Endothelial cell (in vitro differentiated cells): ENCODE measurements at places on chromosomes 4 and X. TPM values are rescaled to one million over a fixed set of nuclear protein-coding genes. Genes with fewer than 3 reads are reported as not detected.

The NAP1L3 gene
- 18.3 TPM for total RNA-seq

DNA sequence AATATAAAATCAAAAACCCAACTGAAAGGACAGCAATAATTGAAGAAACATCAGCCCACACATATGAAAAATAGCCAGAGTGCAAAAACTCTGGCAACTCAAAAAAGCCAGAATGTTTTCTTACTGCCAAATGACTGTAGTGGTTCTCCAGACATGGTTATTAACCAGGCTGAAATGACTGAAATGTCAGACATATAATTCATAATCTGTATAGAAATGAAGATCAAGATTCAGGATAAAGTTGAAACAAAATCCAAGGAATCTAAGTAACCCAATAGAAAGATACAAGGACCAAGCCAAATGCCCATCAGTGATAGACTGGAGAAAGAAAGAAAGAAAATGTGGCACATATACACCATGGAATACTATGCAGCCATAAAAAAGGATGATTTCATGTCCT is 553.3 kb upstream of the KLHL4 start:
- H3K4me1 ChIP-seq = no peaks in the 10 kb centered on the region
- H3K36me3 ChIP-seq = no peaks in the 10 kb centered on the region
- H3K4me3 ChIP-seq = no peak overlapping the region
- H3K27me3 ChIP-seq = no peaks in the 10 kb centered on the region
- H3K27ac ChIP-seq = no peak overlapping the region
- DNase-seq = no peak

DNA sequence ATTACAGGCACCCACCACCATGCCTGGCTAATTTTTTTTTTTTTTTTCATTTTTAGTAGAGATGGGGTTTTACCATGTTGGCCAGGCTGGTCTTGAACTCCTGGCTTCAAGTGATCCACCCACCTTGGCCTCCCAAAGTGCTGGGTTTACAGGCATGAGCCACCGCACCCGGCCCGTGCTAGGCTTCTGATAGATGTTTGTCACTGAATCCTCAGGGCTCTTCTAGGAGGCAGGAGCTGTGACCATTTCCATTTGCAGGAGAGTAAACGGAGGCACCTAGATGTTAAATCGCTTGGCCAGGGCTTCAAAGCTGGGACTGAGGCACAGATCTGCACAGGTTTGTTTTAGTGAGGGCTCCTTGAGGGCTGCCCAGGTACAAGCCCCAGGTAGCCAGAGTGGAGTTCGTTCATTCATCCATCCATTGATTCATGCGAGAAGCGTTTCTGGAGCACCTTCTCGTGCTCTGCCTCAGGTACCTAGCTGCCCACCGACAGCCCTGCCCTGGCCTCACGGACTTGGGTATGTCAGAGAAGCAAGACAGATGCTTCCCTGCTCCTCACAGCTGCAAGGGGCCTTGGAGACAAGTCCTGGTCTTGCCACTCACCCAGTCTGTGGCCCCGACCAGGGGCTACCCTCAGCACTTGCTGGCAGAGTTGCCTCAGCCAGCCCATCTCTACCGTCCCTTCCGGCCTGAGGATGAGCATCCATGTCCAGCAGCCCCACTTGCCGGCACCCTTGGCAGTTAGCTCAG is 106.4 kb downstream of the PSAPL1 start:
- no peaks in the 10 kb centered on the region for H3K4me1 ChIP-seq
- H3K36me3 ChIP-seq = no peaks in the 10 kb centered on the region
- H3K4me3 ChIP-seq = no peak overlapping the region

DNA sequence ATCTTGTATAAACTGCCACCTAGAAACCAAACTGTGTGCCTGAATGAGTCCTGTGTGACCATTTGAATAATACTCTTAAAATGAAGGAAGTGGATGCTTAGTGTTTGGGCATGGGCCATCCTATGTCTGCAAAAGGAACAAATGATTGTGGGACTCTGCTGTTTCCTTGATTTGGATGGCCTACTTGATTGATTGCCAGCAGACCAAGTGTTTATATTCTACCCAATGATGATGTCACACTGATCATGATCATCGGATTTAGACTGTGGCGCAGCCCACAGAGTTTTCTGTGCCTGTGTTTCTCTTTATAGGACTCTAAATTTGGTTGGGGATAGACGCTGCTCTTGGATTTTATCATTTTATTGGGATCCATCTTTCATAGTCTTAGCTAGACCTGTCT is 4.4 kb downstream of the SEPTIN11 start:
- H3K27me3 ChIP-seq = peaks cover 10% of the 10 kb centered on the region
- H3K4me3 ChIP-seq = peak overlapping the region; percentile 56
- H3K4me1 ChIP-seq = peaks cover 56% of the 10 kb centered on the region
